HepG2 (cell line): ENCODE measurements at places on chromosomes 12 and 14. TPM values are rescaled to one million over a fixed set of nuclear protein-coding genes. Genes with fewer than 3 reads are reported as not detected.

FANCM gene
- 10.4 and 13.1 TPM in 2 replicates for total RNA-seq

GRCh38 chr14:75011356-75011994 is 8.8 kb downstream of the EIF2B2 start:
- H3K27me3 ChIP-seq, result no peaks in the 10 kb centered on the region
- H3K4me3 ChIP-seq, result no peak overlapping the region
- no peaks in the 10 kb centered on the region for H3K4me1 ChIP-seq
- H3K27ac ChIP-seq, result no peak overlapping the region

GRCh38 chr12:7054925-7055324 is 5.6 kb upstream of the C1S start:
- H3K4me3 ChIP-seq, result no peak overlapping the region
- H3K36me3 ChIP-seq, result no peaks in the 10 kb centered on the region
- H3K27me3 ChIP-seq, result no peaks in the 10 kb centered on the region
- peaks cover 38% of the 10 kb centered on the region for H3K4me1 ChIP-seq

DNA sequence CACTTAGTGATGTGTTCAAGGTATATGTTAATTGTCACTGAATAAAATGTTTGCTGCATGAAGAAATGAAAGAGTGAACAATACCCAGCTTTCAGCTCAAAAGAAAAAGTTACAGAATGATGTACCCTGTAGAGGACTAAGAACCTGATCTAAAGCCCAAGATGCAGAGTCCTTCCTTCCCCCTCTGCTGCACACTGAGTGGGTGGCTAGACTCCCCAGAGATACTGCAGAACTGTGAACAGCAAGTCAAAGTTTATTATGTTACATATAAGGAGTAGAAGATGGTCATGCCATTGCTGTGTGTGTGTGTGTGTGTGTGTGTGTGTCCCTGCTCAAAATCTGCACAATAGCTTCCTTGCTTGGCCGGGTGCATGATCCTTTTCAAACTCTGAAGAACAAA is 83.9 kb downstream of the RPAP3 start:
- DNase-seq, result no peak
- no peaks in the 10 kb centered on the region for H3K27me3 ChIP-seq
- H3K27ac ChIP-seq, result no peak overlapping the region
- H3K4me1 ChIP-seq, result no peaks in the 10 kb centered on the region

GRCh38 chr14:85947461-85948139 is 417.7 kb downstream of the FLRT2 start:
- no peak overlapping the region for H3K4me3 ChIP-seq
- H3K36me3 ChIP-seq, result no peaks in the 10 kb centered on the region
- no peak overlapping the region for H3K27ac ChIP-seq
- no peaks in the 10 kb centered on the region for H3K27me3 ChIP-seq
- no peaks in the 10 kb centered on the region for H3K4me1 ChIP-seq
